ENCODE measurements at places on chromosomes 16 and 17.

DNA sequence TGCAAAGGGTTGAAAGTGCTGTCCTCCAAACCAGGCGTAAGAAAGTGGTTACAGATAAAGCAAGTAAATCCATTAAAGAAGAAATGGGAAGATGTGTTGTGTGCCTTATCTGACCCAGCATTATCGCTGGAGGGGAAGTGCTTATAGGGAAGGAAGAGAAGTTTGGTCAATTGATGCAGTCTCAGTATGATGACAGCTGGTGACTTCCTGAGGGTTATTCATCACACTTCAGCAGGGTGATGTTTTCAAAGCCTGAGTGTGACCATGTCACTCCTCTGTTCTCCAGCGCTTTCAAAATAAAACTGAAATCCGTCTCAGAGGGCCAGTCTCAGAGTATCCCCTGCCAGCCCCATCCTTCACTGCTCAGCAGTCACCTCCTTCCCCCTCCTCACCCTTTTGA is 505.4 kb upstream of the RBFOX1 start:
- no peak for DNase-seq

GRCh38 chr17:32523017-32523680 is 36.4 kb downstream of the CDK5R1 start:
- DNase-seq: peak; percentile 11

DNA sequence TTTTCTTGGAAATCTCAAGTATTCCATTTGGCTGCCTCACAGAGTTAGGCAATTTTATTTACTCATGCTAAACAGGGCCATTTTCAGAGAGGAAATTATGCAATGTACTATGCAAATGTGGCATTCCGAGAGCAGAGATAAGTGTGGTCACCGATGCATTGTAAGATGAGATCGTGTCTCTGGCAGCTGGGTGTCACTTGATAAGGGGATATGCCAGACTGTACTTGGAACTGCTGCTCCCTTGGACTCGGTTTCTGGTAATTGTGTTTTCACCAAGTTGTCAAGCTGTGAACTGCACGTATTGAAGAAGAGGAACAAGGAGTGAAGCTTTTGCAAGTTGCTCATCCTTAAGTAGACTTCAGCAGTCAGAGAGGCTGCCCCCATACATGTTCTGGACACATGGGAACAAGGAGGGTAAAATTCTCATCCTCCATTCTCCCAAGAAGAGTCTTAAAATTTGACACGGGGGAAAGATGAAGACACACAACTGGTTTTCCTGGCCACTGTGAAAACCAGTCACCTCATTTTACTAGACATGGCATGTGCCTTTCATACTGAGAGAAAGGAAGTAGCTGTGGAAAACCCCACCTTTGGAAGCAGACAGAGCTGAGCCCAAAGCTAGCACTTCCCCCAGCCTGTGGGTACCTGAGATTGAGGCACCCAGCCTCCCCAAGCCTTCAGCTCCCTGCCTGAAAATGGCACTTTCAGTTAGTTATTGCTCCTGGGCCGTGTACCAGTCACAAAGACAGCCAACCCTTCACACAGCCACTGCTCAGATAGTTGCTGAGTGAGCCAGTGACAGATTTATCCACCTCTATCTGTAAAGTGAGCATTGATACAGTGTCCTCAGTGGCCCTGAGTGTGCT is 150.7 kb downstream of the SOCS1 start:
- no peak for DNase-seq

DNA sequence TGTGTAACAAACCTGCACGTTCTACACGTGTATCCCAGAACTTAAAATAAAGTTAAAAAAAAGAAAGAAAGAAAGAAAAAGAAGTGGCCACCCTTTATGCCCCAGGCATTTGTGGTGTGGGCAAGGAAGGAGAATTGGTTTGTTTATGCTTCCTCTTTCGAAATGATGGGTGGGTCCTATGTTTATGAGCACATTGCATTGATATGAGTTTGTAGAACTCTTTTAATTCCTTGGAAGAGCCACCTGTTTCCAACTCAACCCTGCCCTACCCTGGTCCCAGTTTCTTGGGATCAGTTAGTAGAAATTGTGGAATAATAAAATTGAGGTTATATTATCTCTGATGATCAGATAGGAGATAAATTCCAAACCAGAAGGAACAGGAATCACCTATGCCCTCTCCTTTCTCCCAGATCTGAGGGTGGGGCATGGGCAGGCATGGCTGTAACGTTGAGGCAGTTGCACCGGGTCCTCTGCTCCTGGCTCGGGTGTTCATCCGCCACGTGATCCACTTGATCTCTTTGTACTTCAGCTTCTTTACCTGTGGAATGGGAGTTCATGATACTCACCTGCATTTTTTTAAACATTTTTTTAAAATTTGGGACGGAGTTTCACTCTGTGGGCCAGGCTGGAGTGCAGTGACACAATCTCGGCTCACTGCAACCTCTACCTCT is 15.9 kb downstream of the CHAD start:
- DNase-seq: no peak

- DNase-seq: no peak
These were observed 53.7 kb upstream of the ETV4 start for GRCh38 chr17:43599835-43600234.

- DNase-seq: peak; percentile 17
These were observed 47.3 kb downstream of the BRIP1 start for GRCh38 chr17:61815863-61816503.

DNA sequence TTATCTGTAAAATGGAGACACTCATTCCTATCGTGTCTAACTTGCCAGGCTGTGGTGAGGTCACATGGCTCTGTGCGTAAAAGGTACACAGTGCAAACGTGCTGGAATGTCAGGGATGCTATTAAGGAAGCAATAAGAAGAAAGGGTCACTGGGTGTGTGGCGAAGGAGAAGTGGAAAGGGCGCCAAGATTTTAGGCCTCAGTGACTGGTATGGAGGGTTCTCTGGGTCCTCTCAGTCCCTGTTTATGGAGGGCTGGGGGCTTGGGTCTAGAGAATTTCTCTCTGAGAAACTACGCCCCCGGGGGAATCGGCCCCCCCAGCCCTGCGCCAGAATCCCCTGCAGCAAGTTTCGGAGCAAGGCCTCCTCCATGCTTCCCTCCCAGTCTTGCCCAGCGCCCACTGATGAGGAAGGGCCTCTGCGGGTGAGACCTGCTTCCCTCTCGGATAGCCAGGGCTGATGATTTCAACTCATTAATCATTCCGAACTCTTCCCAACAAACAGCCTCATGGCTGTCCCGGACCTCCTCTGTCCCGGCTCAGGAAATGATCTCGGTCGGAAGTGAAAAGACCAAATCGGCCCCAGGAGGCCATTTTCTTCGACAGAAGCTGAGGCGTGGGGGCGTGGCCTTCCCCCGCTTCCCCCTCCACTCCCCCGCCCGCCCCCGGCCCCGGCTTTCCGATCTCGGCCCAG is 1.2 kb upstream of the HEXIM1 start:
- DNase-seq: peak; percentile 85

DNA sequence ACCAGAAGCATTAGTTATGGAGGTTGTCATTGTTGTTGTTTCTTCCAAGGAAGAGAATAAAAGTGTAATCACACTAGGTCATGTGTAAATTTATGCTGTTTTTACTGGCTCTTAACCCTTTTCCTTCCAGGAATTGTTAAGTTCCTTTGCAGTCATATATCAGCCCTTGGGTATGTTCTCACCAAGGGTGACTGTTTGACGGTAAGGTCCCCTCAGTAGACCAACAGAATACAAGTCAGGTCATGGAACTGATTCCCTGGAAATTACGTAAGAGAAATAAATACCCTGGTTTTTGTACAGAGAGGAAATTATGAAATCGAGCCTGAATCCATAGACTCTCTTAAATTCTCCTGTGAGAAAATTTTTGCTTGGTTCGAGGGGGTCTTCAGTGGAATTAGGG is 11.2 kb upstream of the KCNJ2 start:
- DNase-seq: no peak

DNA sequence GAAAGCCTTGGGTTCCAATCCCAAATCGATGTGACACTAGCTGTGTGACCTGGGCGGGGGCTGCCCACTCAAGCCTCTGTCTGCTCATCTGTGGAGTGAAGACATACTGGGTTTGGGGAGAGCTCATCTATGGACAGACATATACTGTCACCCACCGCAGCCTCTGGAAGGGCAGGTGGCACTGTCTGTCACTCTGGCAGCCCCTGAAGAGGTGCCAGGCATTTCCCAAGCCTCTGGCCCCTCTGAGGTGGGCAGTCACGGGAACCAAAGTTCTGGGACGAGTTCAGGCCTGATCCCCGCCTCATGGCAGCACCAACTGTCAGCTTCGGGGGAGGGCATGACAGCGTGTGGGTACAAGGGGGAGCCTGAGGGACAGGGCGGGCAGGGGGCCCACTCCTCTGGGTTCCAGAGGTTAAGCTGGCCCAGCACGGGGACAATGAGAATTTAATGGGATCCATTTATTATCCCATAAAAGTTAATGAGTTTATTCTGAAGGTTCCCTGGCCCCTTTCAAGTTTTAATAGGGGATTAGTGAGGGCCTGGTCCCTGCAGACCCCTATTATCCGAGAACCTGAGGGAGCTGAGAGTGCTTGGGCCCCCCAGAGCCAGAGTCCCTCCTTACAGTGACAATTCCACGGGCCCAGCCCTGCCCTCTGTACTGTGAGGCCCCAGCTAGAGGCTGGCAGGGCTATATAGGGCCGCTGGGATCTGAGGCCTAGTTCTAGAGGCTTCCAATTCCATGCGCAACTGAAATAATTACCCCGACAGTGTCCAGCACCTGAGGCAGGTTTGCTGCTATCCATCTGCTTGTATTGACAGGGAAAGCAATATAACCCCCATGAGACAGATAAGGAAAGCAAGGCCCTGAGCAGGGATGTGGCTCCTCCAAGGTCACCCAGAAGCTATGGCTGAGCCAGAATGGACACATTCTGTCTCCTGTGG is 18.8 kb downstream of the SEZ6 start:
- no peak for DNase-seq

DNA sequence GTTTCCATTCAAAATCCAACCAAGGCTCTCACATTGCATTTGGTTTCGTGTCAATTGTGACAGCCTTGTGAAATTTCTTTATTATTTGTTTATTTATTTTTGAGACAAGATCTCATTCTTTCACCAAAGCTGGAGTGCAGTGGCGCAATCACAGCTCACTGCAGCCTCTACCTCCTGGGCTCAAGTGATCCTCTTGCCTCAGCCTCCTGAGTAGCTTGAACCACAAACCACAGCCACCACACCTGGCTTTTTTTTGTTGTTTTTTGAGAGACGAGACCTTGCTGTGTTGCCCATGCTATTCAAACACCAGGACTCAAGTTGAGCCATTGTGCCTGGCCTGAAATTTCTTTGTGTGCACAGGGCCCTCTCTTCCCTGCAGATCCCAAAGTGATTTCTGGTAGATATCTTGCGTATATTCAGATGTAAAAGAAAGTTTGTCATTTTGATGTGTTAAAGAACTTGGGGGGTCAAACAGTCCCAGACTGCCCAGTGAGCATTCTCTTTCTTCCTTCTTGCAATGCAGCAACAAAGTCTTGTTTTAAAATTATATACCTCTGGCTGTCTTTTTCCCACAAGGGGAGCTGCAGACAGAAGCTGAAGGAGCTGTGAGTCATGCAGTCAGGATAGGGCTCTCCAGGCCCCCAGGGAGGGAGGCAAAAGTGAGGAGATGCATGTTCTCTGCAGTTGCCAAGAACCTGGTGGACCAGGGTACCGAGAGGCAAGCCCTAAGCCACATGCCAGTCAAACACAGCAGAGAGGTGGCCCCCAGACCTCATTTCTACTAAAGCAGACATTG is 15.5 kb upstream of the USP22 start:
- DNase-seq: no peak

- no peak for DNase-seq
These were observed 6.8 kb downstream of the UNKL start for GRCh38 chr16:1407753-1408152.

GRCh38 chr17:32596628-32597027 is 109.8 kb downstream of the CDK5R1 start:
- no peak for DNase-seq

- DNase-seq: no peak
These were observed 20.9 kb downstream of the RPRML start for GRCh38 chr17:46958041-46958591.

DNA sequence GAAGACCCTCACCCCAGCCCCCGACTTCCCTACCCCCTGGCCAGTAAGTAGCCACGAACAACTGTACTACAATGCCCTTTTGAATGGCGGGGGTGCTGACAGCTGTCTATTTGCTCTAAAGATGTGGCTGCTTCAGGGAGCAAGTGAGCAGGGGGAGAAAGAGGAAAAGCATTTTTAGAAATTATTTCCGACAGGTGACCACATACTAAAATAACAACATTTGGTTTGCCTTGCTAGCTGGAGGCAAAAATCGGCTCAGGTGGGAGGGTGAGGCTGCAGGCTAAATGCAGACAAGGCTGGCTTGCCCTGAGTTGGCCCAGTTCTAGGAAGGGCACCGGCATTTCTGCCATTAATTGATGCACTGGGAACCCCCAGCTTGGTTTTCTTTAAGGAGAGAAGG is 188.5 kb downstream of the XYLT1 start:
- no peak for DNase-seq

DNA sequence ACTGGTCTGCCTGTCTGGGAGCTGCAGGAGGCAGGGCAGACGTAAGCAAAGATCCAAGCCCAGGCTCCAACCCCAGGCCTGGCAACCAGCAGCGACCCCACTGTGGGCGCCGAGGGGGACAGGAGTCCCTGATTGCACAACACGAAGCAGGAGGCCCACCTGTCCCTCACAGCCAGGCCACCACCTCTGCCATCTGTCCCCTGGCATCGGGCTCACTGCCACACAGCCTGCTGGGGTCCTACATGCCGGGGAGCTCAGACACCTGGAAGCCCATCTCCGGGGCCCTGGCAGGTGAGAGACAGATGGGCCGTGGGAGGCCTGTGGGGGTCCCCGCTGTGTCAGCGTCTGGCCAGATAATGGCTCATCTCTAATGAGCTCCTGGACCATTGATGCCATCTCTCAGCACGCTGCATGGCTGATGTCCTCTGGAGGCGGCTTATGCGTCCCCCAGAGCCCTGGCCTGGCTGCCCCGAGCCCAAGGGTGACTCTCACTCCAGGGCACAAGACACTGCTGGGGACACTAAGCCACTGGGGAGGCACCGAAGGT is 11.3 kb upstream of the RASD1 start:
- DNase-seq: no peak

- DNase-seq: no peak
These were observed 46.1 kb downstream of the RAB11FIP3 start for GRCh38 chr16:471353-472198.

GRCh38 chr16:66858740-66859396 is 14.7 kb downstream of the CA7 start:
- DNase-seq: no peak

- DNase-seq: peak; percentile 32
These were observed 7.4 kb downstream of the ACD start for GRCh38 chr16:67652578-67653127.

- no peak for DNase-seq
These were observed 25.4 kb downstream of the ZFP90 start for GRCh38 chr16:68564382-68564985.

GRCh38 chr17:145671-146541 is 8.5 kb downstream of the SCGB1C2 start:
- DNase-seq: no peak

- DNase-seq: no peak
These were observed 699 bp upstream of the PVALEF start for GRCh38 chr17:81164371-81165245.

DNA sequence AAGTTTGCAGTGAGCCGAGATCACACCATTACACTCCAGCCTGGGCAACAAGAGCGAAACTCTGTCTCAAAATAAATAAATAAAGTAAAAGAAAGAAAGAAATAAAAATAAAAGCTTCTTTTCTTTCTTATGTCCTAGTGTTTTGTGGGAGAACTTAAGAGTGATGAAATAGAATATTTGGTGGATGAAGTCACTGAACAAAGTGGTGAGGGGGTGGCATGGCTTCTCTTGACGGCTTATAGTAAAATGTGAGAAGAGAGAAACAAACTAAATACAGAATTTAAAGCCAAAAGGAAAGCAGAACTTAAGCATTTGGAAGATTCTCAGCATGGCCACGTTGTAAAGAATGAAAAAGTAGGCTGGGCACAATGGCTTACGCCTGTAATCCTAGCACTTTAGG is 15.3 kb downstream of the SGF29 start:
- DNase-seq: no peak

Measured in NCI-H345 (cell line).